NCI-H526 (cell line): ENCODE measurements at places on chromosomes 3 and 15.

GRCh38 chr3:160707187-160707794 is 30.3 kb downstream of the ARL14 start:
- peak; percentile 24 for DNase-seq

GRCh38 chr3:13167829-13168228 is 94.6 kb upstream of the IQSEC1 start:
- DNase-seq = no peak

DNA sequence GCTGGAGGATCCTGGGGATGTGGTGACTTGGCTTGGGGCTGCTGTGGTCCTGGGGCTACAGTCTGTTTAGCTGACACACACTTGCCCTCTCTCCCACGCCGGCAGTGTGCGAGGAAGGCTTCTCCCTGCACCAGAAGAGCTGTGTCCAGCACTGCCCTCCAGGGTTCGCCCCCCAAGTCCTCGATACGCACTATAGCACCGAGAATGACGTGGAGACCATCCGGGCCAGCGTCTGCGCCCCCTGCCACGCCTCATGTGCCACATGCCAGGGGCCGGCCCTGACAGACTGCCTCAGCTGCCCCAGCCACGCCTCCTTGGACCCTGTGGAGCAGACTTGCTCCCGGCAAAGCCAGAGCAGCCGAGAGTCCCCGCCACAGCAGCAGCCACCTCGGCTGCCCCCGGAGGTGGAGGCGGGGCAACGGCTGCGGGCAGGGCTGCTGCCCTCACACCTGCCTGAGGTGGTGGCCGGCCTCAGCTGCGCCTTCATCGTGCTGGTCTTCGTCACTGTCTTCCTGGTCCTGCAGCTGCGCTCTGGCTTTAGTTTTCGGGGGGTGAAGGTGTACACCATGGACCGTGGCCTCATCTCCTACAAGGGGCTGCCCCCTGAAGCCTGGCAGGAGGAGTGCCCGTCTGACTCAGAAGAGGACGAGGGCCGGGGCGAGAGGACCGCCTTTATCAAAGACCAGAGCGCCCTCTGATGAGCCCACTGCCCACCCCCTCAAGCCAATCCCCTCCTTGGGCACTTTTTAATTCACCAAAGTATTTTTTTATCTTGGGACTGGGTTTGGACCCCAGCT is 2.9 kb upstream of the FES start:
- DNase-seq = peak; percentile 76

GRCh38 chr3:63343674-63344073 is 65.6 kb downstream of the SYNPR start:
- peak; percentile 37 for DNase-seq

DNA sequence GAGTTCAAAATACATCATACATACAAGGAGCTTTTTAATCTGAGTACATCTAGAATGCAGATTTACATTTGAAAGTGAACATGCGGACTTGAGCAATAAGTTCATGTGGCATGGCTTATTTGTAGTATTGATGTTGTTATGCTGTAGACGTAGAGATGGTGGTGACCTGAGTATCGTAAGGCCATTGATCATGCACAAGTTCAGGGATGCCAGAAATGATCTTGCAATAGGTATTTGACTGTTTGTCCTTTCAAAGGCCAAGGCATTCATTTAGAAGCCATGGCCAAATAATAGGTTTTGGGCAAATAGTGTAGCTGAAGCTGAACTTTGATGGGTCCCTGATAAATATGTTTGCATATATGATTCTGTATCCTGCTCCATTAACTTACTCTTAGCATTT is 35.0 kb downstream of the ARNT2 start:
- DNase-seq = no peak

- DNase-seq = no peak
Measured at GRCh38 chr15:95210436-95210981, 979.1 kb downstream of the MCTP2 start.

DNA sequence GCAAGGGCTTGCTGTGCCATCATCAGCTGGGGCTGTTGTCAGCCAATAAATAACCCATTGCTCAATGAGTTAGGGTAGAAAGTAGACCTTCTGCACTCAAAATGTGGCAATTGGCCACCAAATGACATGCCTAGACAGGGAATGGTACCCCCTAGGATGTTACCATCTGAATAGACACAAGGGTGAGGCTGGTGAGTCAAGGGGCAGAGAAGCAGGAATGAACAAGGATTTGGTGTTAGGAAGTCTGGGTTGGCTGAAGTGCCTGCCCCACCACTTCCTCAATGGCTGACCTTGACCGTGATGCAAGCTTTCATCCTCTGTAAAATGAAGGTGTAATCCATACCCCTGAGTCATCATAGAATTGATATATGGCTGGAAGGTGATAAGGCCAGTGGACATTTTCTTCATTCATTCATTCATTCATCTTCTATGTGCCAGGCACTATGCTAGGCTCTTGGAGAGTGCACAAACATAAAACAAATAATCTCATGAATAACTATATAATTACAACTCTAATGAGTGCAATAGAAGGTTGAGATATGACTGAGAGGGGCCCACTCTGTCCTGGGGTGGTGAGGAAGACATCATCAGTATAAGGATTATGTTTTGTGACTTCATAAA is 4.4 kb upstream of the CA12 start:
- no peak for DNase-seq

DNA sequence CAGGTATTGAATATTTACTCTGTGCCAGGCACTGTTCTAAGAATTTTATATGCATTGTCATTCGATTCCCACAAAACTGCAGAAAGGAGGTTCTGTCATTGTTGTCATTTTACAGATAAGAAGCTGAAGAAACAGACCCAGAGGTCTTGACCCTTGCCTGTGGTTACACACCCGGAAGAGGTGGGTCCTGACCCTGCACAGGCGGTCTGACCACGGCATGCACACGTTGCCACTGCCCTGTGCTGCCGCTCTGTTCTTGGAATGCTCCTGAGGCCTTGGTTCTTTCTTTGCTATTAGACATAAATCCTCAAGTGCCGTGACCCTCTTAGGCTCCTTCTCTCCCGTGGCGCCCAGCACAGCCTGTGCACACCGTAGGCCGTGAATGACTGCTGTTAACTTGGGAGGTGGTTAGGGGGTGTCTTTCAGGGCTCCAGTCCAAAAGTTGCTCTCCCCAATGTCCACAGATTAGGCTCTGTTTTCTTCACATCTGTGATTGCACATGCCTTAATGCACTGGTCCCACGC is 74.1 kb upstream of the PLXNA1 start:
- no peak for DNase-seq

- DNase-seq = no peak
Measured at GRCh38 chr15:60154764-60155325, 150.7 kb downstream of the FOXB1 start.

GRCh38 chr15:58307313-58307961 is 124.4 kb upstream of the LIPC start:
- no peak for DNase-seq

DNA sequence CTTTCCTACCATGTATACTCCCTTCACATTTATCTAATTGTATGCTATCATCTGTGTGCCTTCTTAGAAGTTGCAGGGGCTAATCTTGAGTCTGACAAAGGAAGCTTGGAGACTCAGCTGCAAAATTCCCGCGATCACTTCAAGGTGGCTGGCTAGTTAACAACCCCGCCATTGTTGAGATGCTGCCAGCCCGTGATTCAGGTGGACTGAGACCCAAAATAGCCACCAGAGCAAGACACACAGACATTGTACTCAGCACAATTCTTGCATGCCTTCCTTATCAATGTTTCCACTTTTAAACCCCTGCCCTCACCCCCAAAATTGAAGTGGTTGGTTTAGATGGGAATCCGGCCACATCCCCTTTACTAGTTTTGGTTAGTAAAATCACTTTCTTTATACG is 225.8 kb upstream of the ZNF717 start:
- no peak for DNase-seq

GRCh38 chr3:120420928-120421551 is 29.8 kb downstream of the FSTL1 start:
- DNase-seq = no peak

GRCh38 chr3:188390775-188391443 is 237.0 kb downstream of the LPP start:
- DNase-seq = no peak

DNA sequence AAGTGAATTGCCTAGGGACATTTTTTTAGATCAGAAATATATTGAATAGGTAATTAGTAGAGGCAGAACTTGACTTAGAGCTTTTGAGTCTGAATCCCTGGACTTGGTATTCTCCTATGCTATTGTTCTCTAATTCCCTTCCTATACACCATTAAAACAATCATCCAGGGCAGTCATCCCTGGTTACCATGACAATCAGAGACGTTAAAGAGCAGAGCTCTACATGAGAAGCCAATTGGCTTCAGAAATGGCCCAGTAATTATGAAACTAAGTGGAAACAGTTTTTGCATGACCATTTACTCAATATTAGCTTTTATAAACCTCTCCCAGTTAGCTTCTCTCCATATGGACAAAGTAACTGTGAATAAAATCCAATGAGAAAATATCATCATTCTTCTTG is 182.1 kb upstream of the TP63 start:
- no peak for DNase-seq

DNA sequence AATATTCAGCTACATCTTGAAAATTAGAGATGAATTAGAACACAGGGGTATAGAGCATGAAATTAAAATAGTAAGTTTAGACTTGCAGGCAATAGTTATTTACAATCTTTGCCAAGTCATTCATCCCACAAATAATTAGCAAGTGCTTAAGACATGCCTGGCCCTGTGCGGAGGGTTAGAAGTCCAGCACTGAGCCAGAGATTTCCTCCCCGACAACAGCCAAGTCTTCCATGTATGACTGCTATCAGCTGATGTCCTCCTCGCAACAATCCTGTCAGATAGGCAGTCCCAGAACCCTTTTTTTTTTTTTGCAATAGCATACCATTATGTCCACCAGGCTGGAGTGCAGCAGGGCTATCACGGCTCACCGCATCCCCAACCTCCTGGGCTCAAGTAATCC is 14.6 kb downstream of the SIN3A start:
- no peak for DNase-seq

DNA sequence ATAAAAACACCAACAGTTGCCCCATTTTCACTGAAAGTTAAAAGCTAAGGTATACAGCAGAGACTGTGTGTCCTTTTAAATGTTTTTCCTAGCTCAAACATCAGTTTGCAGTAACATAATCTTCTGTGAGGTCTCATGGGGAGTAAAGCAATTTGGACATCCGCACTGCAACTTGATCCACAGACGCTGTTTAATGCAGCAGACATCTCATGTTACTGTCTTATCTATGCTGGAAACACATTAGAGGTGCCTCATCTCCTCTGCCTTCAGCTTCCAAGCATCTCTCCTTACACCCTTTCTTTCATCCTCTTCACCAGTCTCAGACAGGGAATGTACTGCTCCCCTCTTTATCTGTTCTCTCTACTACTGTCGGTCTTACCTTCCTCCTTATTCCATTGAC is 53.7 kb upstream of the ATP11B start:
- peak; percentile 58 for DNase-seq

DNA sequence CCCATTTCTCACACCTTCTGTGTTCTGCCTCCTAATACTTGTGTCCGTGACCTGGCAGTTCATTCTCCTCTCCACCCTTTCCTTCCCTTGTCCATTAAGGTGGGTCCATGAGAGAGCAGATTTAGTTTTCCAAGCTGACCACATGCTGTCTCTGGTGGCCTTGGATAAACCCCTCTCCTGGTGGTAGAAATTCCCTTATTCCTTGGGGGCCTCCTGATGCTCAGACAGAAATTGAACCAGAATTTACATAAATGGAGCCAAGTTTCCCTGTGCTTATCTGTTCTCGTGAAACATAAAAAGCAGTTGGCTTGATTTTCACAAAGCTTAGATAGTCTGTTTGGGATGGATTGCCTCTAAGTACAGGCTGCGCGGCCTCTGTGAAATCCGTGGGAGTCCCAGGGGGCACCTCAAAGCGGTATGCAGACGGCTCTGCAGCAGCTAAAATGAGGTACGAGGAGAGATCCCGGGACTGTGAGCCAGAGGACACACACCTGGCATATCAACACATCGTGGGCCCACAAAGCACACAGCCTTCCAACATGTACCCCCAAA is 101.0 kb upstream of the NMNAT3 start:
- peak; percentile 18 for DNase-seq

DNA sequence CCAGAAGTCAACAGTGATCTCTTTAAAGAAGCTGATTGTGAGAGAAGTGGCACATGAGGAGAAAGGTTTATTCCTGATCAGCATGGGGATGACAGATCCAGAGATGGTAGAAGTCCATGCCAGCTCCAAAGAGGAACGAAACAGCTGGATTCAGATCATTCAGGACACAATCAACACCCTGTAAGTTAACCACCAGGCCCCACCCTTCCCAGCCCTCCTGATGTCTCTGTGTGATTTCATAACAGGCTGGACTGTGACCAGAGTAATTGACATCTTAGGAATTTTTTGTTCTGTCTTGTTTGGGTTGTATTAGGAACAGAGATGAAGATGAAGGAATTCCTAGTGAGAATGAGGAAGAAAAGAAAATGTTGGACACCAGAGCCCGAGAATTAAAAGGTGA is 67.7 kb downstream of the KLHL25 start:
- no peak for DNase-seq

- DNase-seq = no peak
Measured at GRCh38 chr3:14278265-14278798, 99.7 kb downstream of the LSM3 start.

- no peak for DNase-seq
Measured at GRCh38 chr15:55907797-55908196, 85.6 kb downstream of the NEDD4 start.

GRCh38 chr3:124653797-124654469 is 76.3 kb upstream of the UMPS start:
- no peak for DNase-seq

- DNase-seq = no peak
Measured at GRCh38 chr15:52922871-52923270, 132.7 kb upstream of the ONECUT1 start.
